ENCODE measurements at places on chromosomes 6 and 20. TPM values are rescaled to one million over a fixed set of nuclear protein-coding genes. Genes with fewer than 3 reads are reported as not detected.

DNA sequence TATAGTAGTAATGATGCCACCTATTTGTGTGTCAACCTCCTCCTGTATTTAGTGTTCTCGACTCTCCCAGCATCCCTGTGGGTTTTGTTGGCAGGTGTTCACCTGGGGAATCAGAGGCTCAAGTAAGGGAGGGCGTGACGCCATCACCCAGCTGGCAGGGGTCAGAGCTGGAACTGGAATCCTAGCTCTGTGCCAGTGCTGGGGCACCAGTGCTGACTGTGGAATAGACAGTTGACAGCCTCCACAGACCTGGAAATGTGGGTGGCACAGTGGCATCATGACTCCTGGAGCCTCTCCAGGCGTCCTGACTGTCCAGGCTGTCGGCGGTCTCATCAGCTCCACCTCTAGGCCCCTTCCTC is 102.8 kb downstream of the SYCP2 start:
- no peak for ATAC-seq

DNA sequence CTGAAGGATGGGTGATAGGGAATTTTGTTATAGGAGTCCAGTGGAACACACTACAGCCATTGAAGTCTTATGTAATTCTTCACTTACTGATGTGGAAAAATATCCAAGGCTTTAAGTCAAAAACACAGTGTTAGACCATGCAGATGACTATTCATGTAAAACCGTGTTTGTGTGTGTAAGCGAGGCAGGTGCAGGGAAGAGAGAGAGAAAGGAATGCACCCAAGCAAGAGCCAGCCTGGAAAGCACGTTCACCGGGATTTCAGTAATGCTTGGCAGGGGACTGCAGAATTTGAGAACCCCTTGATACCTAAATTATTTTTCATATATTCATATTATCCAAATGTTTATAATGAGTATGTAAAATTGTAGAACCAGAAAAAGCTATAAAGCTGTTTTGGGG is 17.9 kb downstream of the RALGAPA2 start:
- ATAC-seq, result no peak

- no peak for ATAC-seq
Measured at GRCh38 chr6:127923135-127923534, 22.3 kb upstream of the THEMIS start.

The NRM gene
- 7.7 TPM for total RNA-seq

DNA sequence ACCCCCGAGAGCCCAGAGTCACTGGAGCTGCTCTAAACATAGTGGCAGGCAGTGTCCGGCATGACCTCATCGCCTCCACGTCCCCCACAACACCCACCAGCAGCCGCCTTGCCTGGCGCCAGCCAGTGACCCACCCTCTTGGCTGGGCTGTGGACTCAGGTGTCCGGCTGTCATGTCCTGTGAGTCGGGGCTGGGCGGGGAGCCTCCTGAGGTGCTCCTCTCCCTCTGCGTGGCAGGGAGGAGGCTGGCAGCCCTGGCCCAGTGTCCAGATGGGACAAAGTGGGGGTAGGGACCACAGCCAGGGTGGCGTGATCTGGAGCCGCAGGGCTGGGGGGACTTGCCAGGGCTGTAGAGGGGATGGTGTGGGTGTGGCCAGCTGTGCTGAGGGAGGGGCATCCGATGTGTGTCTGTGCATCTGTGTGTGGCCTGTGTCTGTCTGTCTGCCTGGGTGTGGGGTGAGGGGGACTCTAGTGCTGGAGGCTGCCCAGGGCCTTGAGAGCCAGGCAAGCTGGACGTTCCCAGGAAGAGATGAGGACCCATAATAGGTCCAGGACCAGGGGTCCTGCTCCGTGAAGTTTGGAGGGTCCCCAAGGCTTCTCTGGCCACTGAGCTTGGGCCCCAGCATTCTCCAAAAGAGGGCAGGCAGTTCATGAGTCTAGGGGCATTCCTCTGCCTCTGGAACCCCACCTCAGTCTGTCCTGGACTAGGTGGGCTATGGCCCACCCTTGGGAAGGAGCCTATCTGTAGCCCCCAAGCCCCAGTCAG is 2.3 kb upstream of the SOX18 start:
- ATAC-seq, result peak; percentile 61

- no peak for ATAC-seq
Measured at GRCh38 chr6:47195011-47195650, 114.6 kb downstream of the TNFRSF21 start.

The ENPP1 gene
- total RNA-seq, result 10.0 TPM

The PRR3 gene
- total RNA-seq, result 21.6 TPM

The CALHM5 gene
- total RNA-seq, result 3.0 TPM

DNA sequence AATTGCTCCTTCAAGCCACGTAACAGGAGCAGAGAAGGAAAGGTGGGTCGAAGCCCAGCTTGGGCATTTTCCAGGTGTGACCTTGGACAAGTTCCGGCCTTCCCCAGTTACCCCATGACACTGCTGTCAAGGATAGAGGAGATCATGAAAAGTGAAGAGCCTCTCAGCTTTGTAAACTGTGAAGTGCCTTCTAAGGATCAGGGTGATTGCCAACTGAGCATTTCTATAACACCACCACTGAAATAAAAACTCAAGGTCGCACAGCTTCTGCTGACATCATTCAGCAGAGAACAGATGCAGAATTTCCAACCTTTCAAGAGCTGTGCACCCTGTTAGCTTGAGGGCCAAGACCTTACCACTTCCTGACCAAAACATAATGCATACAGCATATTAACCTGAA is 24.0 kb upstream of the ZMYND8 start:
- no peak for ATAC-seq

DNA sequence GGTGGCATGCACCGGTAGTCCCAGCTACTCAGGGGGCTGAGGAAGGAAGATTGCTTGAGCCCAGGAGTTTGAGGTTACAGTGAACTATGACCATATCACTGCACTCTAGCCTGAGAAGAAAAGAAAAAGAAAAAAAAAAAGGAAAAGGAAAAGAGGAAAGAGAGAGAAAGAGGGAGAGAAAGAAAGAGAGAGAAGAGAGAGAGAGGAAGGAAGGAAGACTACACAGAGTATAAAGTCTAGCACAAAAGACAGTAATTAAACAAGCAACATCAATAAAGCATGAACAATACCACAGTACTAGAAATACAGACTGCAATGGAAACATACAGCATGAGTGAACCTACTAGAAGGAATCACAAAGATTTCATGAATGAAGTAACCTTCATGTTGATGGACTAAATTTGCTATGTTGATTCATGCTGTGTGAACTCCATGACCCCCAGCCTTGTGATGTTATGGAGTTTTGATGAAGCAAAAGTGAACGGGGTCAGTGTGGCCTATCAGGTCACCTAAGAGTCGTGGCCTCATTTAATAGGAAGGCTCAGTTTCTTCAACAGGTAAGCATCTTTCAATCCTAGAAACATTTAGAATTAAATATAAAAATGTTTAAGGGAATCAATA is 57.6 kb downstream of the NUDT3 start:
- ATAC-seq, result no peak

GRCh38 chr6:131061751-131062119 is 1.3 kb downstream of the EPB41L2 start:
- no peak for ATAC-seq

DNA sequence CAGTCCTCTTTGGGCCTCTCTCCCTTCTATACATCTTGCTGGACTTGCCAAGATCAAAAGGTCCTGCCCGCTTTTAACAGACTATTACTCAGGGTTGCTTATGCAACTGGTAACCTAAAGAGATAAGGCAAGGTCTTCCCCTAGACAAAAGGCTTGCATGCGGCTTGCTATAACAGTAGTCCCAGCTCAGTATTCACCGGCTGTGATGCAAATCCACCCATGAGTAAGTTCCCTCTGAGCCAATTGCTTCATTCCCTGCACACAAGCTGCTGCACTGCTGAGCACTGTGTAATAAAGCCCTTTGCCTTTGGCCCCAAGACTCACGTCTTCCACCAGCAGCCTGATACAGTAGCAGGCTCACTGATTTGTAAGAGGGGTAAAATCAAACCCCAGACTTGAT is 363.8 kb downstream of the PRKN start:
- ATAC-seq, result no peak

DNA sequence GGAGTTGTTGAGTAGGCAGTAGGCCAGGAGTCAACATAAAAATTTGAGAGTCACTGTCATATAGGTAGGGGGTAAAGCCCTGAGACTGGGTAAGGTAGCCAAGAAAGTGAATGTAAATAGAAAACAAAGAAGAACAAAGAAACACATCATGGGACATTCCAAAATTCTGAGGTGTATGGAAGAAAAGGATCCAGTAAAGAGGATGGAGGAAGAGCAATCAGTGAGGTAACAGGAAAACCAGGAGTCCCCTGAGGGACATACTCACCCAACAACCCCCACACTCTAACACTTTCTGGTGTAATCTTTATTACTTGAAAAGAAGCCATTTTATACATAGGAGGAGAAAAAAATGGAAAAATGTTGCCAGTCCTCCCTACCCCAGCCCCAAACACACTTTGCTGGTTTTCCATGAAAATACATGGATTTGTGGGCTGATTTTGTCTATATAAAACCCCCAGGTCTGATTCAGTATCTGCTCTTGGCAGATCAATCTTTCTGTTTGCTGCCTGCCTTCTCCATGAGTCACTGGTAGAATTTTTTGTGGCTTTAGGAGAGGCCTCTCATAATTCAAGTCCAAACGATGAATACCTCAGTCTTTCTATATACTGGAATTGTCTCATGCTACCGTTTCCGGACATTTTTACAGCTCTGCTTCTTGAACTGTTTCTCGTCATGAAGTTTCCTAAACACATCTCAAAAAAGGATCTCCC is 271.4 kb upstream of the MAN1A1 start:
- no peak for ATAC-seq

The MEA1 gene
- total RNA-seq, result 56.0 TPM

DNA sequence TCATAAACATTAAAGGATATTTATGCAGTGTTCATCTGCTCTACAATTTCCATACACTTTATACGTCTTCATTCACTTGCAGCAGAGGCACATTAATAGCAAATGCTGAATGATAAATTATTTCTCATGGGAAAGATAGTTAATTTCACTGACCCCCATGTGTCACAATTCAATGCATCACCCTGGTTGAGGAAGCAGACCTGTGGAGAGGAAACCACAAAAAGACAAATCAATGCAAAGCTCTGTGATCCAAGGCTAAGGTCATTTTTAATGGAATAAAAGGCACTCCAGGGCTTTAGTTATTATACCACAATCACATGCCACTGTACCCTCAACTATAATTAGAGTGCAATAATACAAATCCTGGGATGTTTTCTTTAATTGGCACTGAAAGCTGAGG is 40.3 kb upstream of the TENT5A start:
- no peak for ATAC-seq

The ERGIC3 gene
- total RNA-seq, result 146 TPM

The SCGN gene
- 1.3 TPM for total RNA-seq

DNA sequence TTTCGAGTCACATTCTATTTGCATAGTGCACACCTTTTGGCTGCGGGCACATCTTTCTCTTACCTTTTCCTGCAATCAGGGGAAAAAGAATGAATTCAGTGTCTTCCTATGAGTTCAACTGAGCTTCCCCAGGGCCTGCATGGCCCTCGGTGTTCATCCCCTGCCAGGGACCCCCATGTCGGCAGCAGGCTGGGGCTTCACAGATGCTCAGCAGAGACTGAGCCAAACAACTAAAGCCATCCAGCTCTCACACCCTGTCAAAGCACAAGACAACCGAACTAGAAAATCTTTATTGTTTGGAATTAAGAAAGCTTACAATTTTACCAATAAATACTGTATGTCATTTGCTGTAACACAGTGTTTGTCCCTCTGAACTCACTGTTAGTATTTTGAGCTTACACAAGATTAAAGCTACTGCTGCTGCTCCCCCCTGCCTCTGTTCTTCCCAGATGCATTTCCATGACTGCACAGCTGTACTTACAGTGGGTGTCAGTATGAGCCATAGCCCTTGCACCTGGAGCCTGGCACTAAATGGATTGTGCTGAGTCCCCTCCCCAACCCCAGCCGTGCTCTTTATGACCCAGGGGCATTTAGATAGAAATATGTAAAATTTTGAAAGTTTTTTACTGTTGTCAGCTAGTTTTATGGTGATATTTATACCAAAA is 205.8 kb downstream of the TMEM242 start:
- ATAC-seq, result no peak

GRCh38 chr6:157368359-157369049 is 12.5 kb upstream of the ZDHHC14 start:
- no peak for ATAC-seq

- peak; percentile 72 for ATAC-seq
Measured at GRCh38 chr6:56570413-56571359, 72.0 kb downstream of the DST start.

DNA sequence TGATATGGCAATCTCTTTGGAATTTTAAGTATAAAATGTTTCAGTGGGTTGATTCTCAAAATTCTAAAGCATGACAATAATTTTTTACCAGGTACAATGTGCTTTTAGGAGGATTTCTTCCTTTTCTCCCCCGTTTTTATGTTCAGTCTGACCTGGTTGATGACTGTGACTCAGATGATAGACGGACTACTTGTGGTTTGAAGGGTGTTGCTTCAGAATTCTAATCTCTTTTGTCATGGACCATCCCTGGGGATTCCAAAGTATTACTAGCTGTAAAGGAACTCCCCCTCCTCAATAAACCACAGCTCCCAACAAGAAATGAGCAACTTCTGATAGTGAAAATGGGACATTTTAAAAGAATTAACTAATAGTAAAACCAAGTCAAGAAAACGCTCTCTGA is 34.9 kb upstream of the TNFAIP3 start:
- ATAC-seq, result no peak

The ZNF334 gene
- total RNA-seq, result 0.66 TPM

DNA sequence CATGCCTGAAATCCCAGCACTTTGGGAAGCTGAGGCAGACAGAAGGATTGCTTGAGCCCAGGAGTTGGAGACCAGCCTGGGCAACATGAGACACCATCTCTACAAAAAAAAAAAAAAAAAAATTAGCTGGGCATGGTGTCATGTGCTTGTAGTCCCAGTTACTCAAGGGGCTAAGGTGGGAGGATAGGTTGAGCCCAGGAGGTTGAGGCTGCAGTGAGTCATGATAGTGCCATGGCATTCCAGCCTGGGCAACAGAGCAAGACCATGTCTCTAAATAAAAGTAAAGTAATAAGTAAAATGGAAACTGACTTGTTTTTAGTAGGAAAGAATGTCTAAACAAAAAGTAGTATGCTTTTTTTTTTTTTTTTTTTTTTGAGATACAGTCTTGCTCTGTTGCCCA is 240.7 kb downstream of the ARID1B start:
- no peak for ATAC-seq

- ATAC-seq, result no peak
Measured at GRCh38 chr20:49231471-49231870, 12.3 kb downstream of the DDX27 start.

GRCh38 chr6:120646101-120646500 is 688.2 kb downstream of the TBC1D32 start:
- ATAC-seq, result no peak

- no peak for ATAC-seq
Measured at GRCh38 chr6:7833751-7834070, 76.9 kb downstream of the TXNDC5 start.

DNA sequence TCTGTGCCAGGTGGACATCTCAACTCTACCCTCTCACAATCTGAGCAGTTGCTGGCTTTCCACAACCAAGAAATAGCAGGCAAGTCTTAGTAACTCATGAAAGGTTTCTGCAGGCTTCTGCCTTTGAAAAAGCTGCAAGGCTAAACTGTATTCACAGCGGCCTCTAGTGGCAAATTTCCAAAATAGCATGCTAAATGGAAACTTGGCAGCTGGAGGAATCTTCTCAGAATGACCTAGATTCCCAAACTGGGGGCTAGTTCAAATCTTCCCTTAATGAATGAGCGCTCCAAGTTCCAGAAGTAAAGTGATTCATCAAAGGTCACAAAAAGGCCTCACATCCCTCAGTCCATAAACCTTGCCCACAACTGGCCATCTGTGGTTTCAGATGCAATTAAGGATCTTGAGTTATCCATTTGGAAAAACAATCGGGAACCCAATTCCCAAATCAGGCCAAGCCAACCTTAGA is 11.9 kb upstream of the CPNE5 start:
- peak; percentile 67 for ATAC-seq

Data from gastroesophageal sphincter (tissue), 4 donors.